Activated CD4-positive, alpha-beta T cell treated with anti-CD3 and anti-CD28 coated beads for 36 hours (primary cell): ENCODE measurements at places on chromosomes 7 and 10.

GRCh38 chr7:99111591-99111990, 32.3 kb downstream of the SMURF1 start:
- no peak for DNase-seq

DNA sequence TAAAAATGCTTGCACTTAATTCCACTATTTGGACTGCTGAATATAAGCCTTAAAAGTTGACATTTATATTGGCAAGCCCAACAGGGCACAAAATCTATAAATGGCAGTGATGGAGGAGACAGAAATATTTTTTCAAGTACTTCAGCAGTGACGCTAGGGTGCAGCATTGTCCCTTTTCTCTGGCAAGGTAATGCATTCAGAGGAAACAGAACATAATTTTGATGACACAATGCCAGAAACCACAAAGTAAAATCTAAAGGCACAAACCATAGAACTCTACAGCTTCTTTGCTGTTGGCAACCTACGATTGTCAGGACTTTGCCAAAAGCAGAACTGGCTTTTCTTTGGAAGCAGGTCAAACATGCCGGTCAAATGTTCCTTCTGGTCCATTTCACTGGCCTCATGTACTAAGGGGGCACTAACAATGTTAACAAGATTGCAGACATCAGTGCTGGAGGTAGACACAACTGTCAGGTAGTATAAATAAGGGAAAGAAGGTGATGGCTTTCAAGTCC, 30.9 kb upstream of the FAM133B start:
- DNase-seq, result peak; percentile 90

GRCh38 chr7:68828575-68828974, 769.7 kb upstream of the AUTS2 start:
- no peak for DNase-seq

DNA sequence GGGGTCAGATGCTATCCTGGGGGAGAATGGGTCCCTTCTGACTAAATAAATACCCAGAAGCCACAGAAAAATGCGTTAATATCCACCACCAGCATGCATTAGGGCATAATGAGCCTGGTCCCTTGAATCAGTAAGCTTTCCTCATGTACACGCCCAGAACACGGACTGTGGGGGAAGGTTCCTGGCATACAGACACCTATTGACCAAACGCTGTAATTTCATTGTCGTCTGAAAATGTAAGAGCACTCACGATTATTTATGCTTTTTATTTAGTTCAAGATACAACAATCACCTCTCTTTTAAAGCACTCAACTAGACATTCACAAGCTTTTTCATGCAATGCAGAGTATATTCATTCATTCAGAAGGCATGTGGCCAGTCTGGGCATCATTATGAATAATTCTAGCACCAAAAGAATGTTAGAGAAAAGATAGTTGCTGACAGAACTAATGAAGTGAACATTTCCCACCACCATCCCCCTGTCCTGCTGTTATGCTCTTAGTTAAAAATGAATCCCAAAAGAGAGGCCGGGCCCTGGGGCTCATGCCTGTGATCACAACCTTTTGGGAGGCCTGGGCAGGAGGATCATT, 101.0 kb downstream of the SVIL start:
- no peak for DNase-seq

GRCh38 chr10:125689955-125690569, 7.1 kb upstream of the TEX36 start:
- DNase-seq, result no peak

GRCh38 chr10:15436696-15437095, 65.6 kb upstream of the FAM171A1 start:
- DNase-seq, result no peak

GRCh38 chr10:8404721-8405120, 350.2 kb downstream of the GATA3 start:
- DNase-seq, result peak; percentile 49

- no peak for DNase-seq
These were observed 23.9 kb upstream of the PPP1R17 start for GRCh38 chr7:31663072-31663471.

DNA sequence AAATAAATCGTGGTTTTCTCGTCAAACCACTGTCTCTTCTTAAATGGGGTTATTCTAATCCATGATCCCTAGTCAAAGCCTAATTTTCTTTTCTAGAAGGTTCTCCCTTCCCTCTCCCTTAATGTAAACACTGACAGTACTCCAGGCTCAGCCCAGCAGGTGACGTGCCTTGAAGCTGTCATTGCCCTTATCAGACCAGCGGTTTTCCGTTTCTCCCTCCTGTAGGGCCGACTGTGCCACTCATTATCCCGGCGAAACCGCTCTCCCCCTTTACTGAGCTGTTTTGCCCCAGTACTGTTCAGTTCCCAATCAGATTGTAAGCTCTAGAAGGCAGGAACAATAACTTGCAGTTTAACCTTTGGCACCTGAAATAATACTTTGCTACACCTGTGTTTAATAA, 153.5 kb upstream of the RHEB start:
- DNase-seq, result no peak

DNA sequence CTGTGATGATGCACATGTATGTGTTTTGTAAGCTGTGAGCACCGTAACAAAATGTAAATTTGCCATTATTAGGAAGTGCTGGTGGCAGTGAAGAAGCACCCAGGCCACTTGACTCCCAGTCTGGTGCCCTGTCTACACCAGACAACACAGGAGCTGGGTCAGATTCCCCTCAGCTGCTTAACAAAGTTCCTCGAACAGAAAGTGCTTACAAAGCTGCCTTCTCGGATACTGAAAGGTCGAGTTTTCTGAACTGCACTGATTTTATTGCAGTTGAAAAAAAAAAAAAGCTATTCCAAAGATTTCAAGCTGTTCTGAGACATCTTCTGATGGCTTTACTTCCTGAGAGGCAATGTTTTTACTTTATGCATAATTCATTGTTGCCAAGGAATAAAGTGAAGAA, 71.1 kb downstream of the ATAD1 start:
- no peak for DNase-seq

DNA sequence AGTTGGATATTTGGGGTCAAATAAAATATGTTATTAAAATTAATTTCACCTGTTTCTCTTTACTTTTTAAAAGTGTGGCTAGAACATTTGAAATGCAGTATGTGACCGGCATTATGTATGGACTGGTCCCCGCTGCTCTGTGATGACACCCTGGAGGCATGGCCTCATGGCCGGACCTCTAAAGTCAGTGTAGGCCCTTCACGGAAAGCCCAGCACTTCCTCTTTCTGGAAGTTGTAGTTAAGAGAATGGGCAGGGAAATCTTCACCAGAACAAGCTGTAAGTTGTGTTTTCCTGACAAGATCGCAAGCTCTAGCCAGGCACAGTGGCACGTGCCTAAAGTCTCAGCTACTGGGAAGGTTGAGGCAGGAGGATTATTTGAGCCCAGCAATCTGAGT, 38.3 kb upstream of the SRGN start:
- no peak for DNase-seq
